ENCODE measurements at places on chromosomes 5 and 9.

GRCh38 chr5:127938746-127939145 is 144.8 kb upstream of the SLC12A2 start:
- DNase-seq, result no peak

GRCh38 chr5:163104464-163104863 is 332.9 kb upstream of the CCNG1 start:
- DNase-seq, result no peak

- no peak for DNase-seq
Measured at GRCh38 chr9:110797611-110798010, 129.0 kb downstream of the MUSK start.

GRCh38 chr5:34599471-34600117 is 56.5 kb upstream of the RAI14 start:
- DNase-seq, result no peak

GRCh38 chr9:109989296-109989695 is 209.3 kb downstream of the PALM2AKAP2 start:
- DNase-seq, result no peak

GRCh38 chr5:44952376-44952775 is 143.6 kb downstream of the MRPS30 start:
- no peak for DNase-seq

- DNase-seq, result no peak
Measured at GRCh38 chr5:1494780-1495524, 28.8 kb downstream of the LPCAT1 start.

DNA sequence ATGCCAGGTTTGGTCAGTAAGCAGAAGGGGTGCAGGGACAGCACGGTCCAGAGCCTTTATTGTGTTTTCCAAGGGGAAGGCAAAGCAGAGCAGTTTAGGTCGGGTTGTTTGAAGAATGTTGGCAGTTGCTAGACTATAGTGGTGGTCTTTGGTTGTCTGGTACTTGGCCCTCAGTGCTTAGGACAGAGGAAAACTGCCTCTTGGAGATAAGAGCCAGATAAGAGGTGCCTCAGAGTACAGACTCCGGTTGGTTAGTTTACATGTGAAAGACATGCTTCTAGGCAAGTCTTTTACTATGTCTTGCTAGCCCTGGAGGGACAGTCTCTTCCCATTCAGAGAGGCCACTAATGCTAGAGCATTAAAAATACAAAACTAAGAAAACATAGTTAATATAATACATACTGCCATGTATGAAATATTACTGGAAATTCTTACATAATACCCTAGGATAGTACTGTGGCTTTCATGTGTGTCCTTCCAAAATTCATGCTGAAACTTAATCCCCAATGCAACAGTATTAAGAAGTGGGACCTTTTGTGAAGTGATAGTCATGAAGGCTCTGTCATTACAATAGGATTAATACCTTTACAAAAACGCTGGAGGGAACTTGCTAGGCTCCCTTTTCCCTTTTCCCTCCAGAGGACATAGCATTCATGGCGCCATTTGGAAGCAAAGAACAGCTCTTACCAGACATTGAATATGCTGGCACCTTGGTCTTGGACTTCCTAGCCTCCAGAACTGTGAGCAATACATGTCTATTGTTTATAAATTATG is 280.4 kb downstream of the TMEM167A start:
- no peak for DNase-seq

GRCh38 chr9:36940500-36940853 is 93.6 kb downstream of the PAX5 start:
- no peak for DNase-seq

DNA sequence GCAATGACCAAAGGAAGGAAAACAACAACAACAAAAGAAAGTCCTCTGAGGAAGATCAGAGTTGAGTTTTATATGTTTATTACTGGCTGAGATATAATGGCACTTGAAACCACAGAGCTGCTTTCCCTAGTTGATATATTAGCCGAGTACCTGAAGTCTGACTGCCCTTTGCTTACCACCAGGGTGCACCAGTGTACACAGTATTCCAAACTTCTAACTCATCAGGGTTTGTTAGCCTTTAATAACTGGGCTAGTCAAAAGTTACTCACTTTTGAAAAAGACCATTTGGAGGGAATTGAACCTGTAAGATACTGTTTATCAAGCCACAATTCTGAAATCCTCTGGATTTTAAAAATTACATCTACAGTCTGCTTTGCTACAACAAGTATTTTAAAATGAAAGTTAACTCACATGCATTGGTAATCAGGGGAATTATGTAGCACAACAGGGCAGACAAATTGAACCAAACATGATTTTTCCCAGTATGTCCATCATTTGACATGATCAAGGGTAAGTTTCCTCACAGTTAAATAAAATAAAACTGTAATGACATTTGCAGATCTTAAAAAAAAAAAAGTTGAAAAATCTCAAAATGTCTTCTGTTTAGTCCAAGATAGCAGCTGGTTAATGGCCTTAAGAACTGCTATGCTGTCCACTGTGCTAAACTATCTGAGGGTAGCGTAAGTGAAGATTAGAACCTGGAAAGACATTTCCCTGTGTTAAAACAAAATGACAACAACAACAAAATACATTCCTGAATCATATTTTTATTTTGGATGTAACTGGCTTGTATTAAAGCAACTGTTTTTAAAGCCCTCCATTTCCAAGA is 57.3 kb upstream of the C6 start:
- DNase-seq, result no peak

DNA sequence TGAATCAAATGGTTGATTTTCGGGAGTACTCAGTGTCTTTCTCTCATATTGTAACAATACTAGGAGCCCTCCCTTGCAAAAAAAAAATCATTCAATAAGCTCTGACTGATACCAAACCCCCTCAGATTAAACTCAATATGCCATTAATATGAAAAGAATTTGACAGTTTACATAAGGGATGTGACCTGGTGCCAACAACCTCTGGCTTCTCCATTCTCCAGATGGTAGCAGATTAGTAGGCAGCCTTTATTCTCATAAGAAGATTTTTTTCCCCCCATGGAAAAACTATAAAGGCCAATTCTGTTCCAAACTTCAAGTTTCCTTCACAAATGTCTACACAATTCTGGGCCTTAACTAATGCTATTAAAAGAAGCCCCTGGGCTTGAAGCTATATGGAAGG is 96.5 kb downstream of the EFNA5 start:
- DNase-seq, result no peak

- no peak for DNase-seq
Measured at GRCh38 chr5:38921174-38921573, 75.4 kb downstream of the OSMR start.

DNA sequence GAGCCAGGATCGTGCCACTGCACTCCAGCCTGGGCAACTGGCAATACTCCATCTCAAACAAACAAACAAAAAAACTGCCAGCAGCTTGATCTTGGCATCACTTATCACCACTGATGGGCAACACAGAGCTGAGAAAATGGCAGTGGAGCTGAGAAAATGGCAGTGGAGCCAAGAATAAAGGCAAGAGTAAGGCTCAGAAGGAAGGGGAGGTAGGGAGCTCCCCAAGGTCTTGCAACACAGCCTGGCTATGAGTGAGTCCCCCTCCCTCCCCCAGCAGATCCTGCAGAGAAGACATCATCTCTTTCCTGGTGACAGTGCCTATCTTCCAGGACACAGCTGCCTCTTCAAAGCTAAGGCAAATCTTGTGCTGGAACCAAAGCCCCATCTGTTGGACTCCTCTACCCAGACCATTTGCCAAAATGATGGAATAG is 70.3 kb downstream of the UGCG start:
- no peak for DNase-seq

GRCh38 chr5:121399879-121400278 is 451.8 kb upstream of the FTMT start:
- DNase-seq, result no peak

DNA sequence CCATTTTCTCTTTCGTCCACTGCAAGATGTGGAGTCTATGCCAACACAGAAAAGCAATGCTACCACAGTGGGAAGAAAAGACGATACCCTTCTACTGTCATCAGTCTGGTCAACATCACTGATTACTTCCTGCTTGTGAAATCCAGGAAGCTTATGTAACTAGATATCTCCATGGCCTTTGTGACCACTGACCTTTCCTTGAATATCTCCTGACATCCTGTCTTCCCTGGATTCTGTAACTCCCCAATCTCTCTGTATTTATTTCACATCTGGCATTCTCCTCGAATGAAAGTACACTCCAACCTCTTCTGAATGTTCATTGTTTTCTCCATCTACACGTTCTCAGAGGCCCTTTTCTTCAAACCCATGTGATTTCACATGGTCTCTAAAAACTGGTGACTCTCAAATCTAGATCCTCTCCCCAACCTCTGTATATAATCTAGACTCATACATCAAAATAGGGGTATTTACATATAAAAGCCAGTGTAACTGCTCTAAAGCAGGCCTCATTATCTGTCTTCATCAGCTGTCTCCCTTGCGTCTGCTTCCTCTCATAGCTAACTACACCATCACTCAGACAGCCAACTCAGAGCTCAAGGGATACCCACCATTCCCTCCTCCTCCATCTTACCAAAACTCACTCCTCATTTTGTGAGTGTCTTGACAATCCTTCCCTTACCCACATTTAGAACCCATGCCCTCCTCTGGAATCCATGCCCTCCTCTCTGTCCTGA is 156.8 kb downstream of the SEMA5A start:
- no peak for DNase-seq

DNA sequence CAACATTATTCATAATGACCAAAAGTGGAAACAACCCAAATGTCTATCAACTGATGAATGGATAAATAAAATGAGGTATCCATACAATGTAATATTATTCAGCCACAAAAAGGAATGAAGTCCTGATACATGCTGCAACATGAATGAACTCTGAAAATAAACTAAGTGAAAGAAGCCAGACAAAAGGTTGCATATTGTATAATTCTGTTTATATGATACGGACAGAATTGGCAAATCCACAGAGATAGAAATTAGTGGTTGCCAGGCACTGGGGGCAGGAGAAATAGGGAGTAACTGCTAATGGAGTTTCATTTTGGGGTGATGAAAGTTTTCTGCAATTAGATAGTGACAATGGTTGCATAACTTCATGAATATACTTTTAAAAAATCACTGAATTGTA is 47.0 kb downstream of the KIF24 start:
- no peak for DNase-seq

DNA sequence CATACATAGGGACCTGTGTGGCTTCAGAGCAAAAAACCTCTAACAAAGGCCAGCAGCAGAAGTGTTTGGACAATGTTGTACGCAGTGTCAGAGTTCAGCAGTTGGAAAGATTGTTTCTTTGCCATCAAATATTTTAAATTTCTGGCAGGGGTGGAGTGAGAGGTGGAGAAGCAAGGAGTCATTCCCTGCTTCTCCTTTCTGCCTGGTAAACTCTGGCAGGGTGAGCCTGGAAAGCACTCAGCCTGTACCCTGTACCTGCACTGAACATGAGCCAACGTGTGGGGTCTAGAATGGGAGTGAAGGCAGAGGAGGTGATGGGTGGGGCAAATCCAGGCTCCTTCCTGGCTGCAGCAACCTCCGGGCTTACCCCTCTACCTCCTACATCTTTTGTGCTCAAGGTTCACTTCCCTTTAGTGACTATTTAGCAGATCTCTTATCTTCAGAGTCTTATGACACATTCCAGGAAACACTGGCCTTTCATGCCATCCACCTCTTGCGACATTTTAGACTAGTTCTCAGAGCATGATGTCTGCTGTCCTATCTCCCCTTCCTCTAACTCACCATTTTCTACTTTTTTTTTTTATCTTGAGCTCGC is 445.0 kb upstream of the PIK3R1 start:
- no peak for DNase-seq

DNA sequence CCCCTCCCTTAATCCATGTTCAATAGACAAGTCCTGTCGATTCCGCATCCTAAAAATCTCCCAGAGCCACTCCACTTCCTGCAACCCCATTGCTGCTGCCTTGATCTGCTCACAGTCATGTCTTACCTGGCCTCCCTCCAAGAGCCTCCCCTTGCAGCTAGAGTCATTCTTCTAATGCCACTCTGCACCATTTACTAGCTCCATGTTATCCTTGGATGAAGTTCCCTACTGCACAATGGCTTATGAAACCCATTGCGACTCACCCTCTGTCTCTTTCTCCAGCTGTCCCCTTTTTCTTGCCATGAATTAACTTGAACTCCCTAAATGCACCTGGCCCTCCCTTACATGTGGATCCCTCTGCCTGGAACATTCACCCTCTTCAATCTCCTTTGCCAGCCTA is 39.5 kb downstream of the MEGF10 start:
- DNase-seq, result no peak

DNA sequence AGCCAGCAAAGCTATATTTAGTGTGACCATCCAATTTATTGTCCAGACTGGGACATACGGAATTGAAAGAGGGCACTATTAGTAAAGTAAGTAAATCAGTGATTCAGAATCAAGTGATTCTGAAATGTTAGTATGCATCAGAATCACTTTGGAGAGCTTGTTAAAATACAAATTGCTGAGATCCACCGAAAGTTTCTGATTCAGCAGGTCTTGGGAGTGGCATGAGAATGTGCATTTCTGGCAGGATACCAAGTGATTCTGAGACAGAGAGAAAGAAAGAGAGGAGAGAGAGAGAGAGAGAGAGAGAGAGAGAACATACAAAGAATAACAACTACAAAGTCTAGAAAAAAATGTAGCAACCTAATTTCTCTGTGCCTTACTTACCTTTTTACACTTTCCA is 65.4 kb upstream of the ASTN2 start:
- no peak for DNase-seq

DNA sequence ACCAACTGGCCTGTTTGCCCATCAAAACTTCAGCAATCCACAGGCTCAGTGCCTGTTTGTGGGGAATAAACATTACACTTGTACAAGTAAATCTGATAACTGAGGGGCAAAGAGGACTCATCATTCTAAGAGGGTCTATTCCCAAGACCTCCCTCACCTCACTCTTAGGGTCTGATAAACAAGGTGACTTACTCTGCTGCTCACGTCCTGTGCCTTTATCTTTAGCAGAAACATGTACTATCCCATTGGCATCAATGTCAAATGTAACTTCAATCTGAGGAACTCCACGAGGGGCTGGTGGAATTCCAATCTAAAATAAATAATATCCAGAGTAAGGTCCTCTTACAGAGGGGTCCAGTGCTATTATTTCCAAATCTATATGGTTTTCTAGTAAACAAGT is 14.6 kb upstream of the ETF1 start:
- no peak for DNase-seq

DNA sequence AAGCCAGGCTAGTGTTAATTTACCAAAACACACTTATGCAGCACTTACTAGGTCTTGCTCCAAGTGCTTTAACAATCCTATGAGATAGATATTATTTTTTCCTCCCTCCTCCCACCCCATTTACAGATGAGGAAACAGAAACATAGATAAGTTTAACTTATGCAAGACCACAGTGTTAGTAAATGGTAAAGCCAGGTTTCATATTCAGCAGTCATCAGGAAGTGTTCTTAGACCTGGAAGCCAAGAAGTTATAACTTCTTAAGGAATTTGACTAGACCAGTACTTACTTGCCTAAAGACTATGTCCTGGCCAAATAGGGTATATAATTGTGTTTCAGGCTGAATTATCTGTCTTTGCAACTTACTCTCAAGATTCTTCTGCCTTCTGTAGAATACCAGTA is 15.9 kb downstream of the ABHD17B start:
- DNase-seq, result no peak

DNA sequence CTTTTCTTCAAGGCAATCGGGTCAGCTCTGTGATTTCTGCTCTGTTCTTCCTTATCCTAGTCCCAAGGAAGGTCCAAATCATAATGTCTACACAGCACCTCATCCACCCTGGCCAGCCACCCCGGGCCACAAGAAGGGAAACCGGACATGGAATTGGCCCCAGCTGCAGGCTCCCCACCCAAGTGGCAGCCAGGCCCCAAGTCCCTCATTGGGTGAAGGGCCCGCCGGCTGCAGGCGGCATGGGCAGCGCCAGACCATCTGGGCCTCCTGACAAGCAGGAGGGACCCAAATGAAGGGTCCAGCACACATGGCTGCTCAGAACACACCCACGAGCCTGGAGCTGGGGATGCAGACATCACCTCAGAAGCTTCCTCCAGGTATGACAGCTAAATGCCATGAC is 33.7 kb downstream of the BICD2 start:
- DNase-seq, result no peak
